Mesothelial cell of epicardium (in vitro differentiated cells): ENCODE measurements at places on chromosomes 6 and 20. TPM values are rescaled to one million over a fixed set of nuclear protein-coding genes. Genes with fewer than 3 reads are reported as not detected.

DNA sequence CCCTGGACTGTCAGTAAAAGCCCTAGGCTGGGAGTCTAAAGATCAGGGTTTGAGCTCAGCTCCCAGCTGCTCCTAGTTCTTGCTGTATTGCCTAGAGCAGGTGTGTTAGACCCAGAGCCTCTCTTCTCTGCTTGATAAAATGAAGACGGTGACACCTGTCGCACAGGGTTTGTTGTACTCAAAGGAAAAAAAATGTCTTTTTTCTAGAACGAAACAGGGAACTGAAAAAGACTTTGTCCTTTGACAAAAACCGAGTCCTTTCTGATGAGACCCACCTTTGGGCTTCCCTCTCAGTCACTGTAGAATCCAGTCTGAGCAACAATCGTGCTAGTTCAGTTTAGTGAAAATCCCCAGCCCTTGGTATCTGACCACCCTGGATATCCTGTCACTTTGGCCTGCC lies 102.1 kb upstream of the LAMP5 start:
- no peaks in the 10 kb centered on the region for H3K36me3 ChIP-seq
- no peak overlapping the region for H3K4me3 ChIP-seq
- H3K27me3 ChIP-seq, result no peaks in the 10 kb centered on the region
- no peaks in the 10 kb centered on the region for H3K4me1 ChIP-seq
- no peak for DNase-seq

DNA sequence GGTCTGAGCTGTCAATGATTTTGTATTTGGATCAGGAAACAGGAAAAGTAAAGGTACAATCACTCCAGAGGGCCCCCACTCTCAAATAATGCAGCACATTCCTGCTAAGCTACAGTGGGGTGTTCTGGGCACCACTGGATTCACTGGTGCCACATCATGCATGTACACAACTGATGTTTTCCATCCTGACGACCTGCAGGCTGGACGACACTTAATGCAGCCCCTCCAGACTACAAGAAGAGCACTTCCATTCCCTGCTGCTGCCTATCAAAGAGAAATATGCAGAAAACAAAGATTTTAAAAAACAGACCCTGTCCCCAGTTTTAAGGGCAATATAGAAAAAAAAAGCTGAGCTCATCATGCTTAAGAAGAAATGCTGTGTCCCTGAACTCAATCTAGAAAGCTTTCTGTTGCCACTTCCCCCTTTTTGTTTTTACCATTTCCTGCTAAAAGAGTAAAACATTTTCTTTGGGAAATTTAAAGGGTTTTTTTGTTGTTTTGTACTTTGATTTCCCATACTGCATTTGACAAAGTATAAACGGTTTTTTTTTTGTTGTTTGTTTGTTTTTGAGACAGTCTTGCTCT lies 35.5 kb downstream of the ABHD12 start:
- peaks cover 18% of the 10 kb centered on the region for H3K4me1 ChIP-seq
- H3K27ac ChIP-seq, result peak overlapping the region; percentile 33
- H3K36me3 ChIP-seq, result no peaks in the 10 kb centered on the region
- no peaks in the 10 kb centered on the region for H3K27me3 ChIP-seq

GRCh38 chr6:133957780-133958242 lies 4.8 kb downstream of the TBPL1 start:
- DNase-seq, result no peak
- no peaks in the 10 kb centered on the region for H3K27me3 ChIP-seq
- no peak overlapping the region for H3K4me3 ChIP-seq
- no peak overlapping the region for H3K27ac ChIP-seq
- H3K36me3 ChIP-seq, result peaks cover 2% of the 10 kb centered on the region

GRCh38 chr6:132961610-132962009 lies 147.2 kb downstream of the RPS12 start:
- no peaks in the 10 kb centered on the region for H3K36me3 ChIP-seq
- H3K4me3 ChIP-seq, result no peak overlapping the region
- DNase-seq, result no peak
- H3K4me1 ChIP-seq, result peaks cover 21% of the 10 kb centered on the region
- peaks cover 15% of the 10 kb centered on the region for H3K27me3 ChIP-seq

GRCh38 chr6:56246541-56246880 lies 869 bp downstream of the COL21A1 start:
- no peaks in the 10 kb centered on the region for H3K36me3 ChIP-seq
- no peak for DNase-seq

GRCh38 chr20:25695532-25696370 lies 902 bp downstream of the ZNF337 start:
- peak overlapping the region; percentile 96 for H3K4me3 ChIP-seq
- peak overlapping the region; percentile 87 for H3K27ac ChIP-seq

DNA sequence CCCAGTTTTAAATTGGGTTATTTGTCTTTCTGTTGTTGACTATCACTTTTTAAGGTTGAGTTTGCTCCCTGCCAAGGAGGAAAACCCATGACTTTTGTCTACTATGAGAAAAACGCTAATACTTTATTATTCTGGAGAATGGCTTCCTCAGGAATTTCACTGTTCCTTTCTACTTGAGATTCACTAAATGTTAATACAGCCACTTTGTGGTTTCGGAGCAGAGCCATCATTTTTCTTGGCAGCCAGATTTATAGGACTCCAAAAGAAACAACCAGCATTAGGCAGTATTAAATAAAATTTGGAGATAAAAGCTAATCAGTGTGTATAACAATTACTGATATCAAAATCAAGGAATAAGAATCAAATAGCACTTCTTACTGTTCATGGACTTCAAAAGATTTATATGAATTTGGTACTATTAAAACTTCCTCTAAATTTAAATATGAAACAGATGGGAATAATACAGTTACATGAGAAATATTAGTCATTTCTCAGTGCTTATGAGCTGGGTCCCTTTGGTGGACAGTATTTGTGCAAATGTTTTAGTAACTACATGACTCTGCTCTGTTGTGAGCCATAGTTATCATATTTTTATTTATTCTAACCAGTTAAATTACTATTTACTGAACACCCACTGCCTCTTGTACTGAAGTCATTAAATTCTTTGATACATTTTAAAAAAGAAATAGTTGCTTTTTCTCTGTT lies 64.1 kb upstream of the FBXO30 start:
- H3K36me3 ChIP-seq, result peaks cover 15% of the 10 kb centered on the region
- no peaks in the 10 kb centered on the region for H3K27me3 ChIP-seq
- H3K27ac ChIP-seq, result no peak overlapping the region

GRCh38 chr6:3324262-3324942 lies 65.7 kb downstream of the PSMG4 start:
- H3K4me1 ChIP-seq, result peaks cover 22% of the 10 kb centered on the region
- H3K36me3 ChIP-seq, result peaks cover 3% of the 10 kb centered on the region
- no peak overlapping the region for H3K27ac ChIP-seq
- no peak overlapping the region for H3K4me3 ChIP-seq

DNA sequence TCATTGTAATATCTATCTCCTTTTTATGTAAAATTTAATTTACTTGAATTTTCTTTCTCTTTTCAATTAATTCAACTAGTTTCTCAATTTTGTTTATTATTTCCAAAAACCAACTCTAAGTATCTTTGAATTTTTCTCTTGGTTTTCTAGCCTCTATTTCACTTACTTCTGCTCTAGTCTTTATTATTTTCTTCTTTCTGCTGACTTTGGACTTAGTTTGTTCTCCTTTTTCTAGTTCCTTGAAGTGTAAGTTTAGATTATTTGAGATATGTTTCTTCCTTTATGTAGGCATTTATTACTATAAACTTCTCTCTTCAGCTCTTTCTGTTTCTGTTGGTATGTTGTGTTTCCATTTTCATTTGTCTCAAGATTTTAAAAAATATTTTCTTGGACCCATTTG lies 70.8 kb downstream of the TNFAIP3 start:
- no peak overlapping the region for H3K27ac ChIP-seq
- H3K27me3 ChIP-seq, result no peaks in the 10 kb centered on the region
- H3K4me1 ChIP-seq, result peaks cover 6% of the 10 kb centered on the region
- H3K4me3 ChIP-seq, result no peak overlapping the region

- H3K4me1 ChIP-seq, result peaks cover 7% of the 10 kb centered on the region
- no peak overlapping the region for H3K27ac ChIP-seq
- peaks cover 14% of the 10 kb centered on the region for H3K27me3 ChIP-seq
- no peak overlapping the region for H3K4me3 ChIP-seq
Observed at GRCh38 chr6:142645663-142646062, 299.3 kb downstream of the HIVEP2 start.

- H3K27me3 ChIP-seq, result no peaks in the 10 kb centered on the region
- peaks cover 4% of the 10 kb centered on the region for H3K36me3 ChIP-seq
- DNase-seq, result no peak
- H3K27ac ChIP-seq, result peak overlapping the region; percentile 98
- H3K4me3 ChIP-seq, result peak overlapping the region; percentile 94
Observed at GRCh38 chr20:33811776-33812151, 616 bp downstream of the CHMP4B start.

GRCh38 chr6:75579951-75580350 lies 21.7 kb upstream of the SENP6 start:
- H3K27me3 ChIP-seq, result no peaks in the 10 kb centered on the region
- H3K27ac ChIP-seq, result no peak overlapping the region
- H3K4me1 ChIP-seq, result no peaks in the 10 kb centered on the region
- DNase-seq, result no peak
- peaks cover 5% of the 10 kb centered on the region for H3K36me3 ChIP-seq

DNA sequence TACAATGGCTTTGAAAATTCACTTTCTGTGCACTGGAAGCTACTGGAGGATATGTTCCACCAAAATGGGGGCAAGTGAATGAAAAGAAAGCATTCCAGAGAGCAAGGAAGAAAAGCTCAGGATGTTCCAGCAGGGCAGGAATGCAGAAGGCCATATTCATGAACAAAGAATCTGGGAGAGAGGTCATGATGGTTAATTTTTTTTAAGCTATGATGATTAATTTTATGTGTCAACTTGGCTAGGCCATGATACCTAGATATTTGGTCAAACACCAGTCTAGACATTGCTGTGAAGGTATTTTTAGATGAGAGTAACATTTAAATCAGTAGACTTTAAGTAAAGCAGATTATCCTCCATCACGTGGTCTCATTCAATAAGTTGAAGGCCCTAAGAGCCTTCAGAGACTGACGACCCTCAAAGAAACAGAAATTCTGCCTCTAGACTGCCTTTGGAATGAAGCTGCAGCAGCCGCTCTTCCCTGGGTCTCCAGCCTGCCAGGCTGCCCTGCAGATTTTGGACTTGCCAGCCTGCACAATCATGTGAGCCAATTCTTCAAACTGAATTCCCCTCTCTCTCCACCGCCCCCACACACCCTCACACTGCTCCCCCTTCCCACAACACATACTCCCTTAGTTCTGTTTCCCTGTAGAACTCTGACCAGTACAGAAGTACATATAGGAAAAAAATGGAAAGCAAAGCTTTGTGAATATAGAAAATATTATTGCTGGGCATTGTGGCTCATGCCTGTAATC lies 20.1 kb upstream of the GCM1 start:
- no peaks in the 10 kb centered on the region for H3K27me3 ChIP-seq
- H3K4me1 ChIP-seq, result peaks cover 8% of the 10 kb centered on the region
- no peaks in the 10 kb centered on the region for H3K36me3 ChIP-seq
- DNase-seq, result no peak

- H3K27ac ChIP-seq, result no peak overlapping the region
- no peak overlapping the region for H3K4me3 ChIP-seq
- no peaks in the 10 kb centered on the region for H3K4me1 ChIP-seq
- peaks cover 1% of the 10 kb centered on the region for H3K27me3 ChIP-seq
- peak; percentile 28 for DNase-seq
Observed at GRCh38 chr6:170087941-170088581, 202.8 kb downstream of the DLL1 start.

- peak overlapping the region; percentile 97 for H3K27ac ChIP-seq
- peaks cover 7% of the 10 kb centered on the region for H3K36me3 ChIP-seq
- no peak for DNase-seq
- H3K27me3 ChIP-seq, result no peaks in the 10 kb centered on the region
- H3K4me1 ChIP-seq, result peaks cover 24% of the 10 kb centered on the region
Observed at GRCh38 chr6:49462599-49462926, 490 bp downstream of the MMUT start.

DNA sequence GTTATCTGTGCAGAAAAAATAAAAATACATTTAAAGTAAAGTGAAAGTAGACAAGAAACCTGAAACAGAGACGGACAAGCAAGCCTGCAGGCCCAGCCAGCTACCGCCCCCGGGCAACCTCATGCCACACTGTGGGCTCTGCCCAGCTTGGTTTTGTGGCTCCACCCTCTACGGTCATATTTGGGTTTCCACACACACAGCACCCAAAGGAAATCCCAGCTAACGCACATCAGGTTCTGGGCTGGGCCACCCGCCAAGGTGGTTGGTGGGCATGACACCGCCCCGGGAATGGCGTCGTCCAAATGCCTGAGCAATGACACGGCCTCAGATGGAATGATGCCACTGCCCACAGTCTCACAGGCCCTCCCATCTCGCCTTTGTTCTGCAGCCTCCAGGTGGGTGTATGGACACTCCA lies 22.9 kb downstream of the FAM110A start:
- no peaks in the 10 kb centered on the region for H3K27me3 ChIP-seq
- no peak for DNase-seq
- H3K27ac ChIP-seq, result peak overlapping the region; percentile 9
- peaks cover 4% of the 10 kb centered on the region for H3K4me1 ChIP-seq
- peaks cover 3% of the 10 kb centered on the region for H3K36me3 ChIP-seq
- H3K4me3 ChIP-seq, result no peak overlapping the region

DNA sequence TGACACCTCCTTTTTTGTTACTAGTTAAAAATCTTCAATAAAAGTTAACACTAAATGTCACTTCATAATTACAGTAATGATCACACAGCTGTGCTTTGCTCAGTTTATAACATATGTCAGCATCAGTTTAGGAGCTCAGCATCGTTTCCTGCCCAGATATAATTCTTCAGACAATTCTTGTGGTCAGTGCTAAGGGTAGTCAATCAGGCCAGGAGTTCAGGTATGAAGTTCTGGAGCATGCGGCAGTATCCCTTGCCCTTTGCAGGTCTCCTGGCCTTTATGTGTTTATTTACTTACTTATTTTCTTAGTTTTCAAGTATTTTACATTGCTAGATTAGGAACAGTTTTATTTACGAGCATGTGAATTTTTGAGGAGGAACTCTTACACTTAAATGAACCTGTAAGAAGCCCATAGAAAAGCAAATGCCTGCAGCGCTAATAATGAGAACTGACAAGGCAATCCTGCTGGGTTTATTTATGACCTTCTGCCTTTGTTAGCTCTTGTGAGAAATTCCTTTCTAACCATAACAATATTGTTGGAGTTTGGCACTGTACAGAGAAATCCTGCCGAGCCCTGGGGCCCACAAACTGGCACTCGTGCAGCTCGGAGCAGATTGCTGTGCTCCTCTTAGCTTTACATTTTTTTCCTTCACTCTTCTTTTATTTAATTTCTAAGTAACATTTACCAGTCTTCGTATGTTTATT lies 252.8 kb downstream of the TMEM242 start:
- no peaks in the 10 kb centered on the region for H3K27me3 ChIP-seq
- H3K4me3 ChIP-seq, result peak overlapping the region; percentile 16
- H3K4me1 ChIP-seq, result peaks cover 48% of the 10 kb centered on the region
- H3K27ac ChIP-seq, result peak overlapping the region; percentile 73

The WFDC9 gene
- not detected in 3 replicates for total RNA-seq

The NNAT gene
- total RNA-seq, result 18.5 to 19.4 TPM (median 19.3 TPM) in 3 replicates

The RNF114 gene
- 54.2 to 57.1 TPM (median 54.5 TPM) in 3 replicates for total RNA-seq

The MUC22 gene
- not detected in 3 replicates for total RNA-seq

The APOBEC2 gene
- total RNA-seq, result 0.22 to 0.51 TPM (median 0.45 TPM) in 3 replicates

The RIPOR2 gene
- 1.7 to 1.9 TPM (median 1.7 TPM) in 3 replicates for total RNA-seq

The SMOC2 gene
- 4.4 to 4.9 TPM (median 4.8 TPM) in 3 replicates for total RNA-seq

The TXNDC5 gene
- 120 to 127 TPM (median 126 TPM) in 3 replicates for total RNA-seq

The MYH7B gene
- 0.73 to 1.8 TPM (median 1.3 TPM) in 3 replicates for total RNA-seq

The HDGFL1 gene
- total RNA-seq, result 0.09 to 0.14 TPM (median 0.11 TPM) in 3 replicates

The VSTM2L gene
- total RNA-seq, result 30.9 to 35.9 TPM (median 31.9 TPM) in 3 replicates

The LY6G5C gene
- total RNA-seq, result 1.5 to 2.3 TPM (median 2.3 TPM) in 3 replicates
